ENCODE measurements at places on chromosomes 4 and X.
A peak's percentile ranks its signal among the peaks of the same experiment; 100 is the strongest.

GRCh38 chrX:784829-785228 lies 154.2 kb downstream of the SHOX start:
- no peak for DNase-seq

DNA sequence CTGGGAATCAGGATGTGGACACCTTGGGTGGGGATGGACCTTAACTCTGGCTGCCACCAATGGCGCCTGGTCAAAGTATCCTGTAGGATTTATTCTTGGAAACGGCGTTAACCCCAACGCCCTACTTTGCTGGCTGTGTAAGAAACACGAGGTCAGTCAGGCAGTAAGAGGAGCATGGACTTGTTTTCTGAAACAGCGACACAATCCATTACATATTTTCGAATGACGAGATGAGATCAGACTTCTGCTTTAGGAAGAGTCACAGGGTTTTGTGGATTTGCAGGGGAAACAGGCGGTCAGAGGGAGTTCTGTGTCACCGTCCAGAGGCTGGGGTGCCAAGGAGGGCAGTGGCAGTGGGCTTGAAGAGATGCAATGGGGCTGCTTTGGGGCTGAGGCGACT lies 92.2 kb downstream of the TBL1X start:
- DNase-seq, result no peak

- DNase-seq, result no peak
Measured at GRCh38 chr4:141668200-141668910, 32.0 kb downstream of the IL15 start.

- no peak for DNase-seq
Measured at GRCh38 chrX:143047511-143047910, 21.8 kb downstream of the SPANXN4 start.

DNA sequence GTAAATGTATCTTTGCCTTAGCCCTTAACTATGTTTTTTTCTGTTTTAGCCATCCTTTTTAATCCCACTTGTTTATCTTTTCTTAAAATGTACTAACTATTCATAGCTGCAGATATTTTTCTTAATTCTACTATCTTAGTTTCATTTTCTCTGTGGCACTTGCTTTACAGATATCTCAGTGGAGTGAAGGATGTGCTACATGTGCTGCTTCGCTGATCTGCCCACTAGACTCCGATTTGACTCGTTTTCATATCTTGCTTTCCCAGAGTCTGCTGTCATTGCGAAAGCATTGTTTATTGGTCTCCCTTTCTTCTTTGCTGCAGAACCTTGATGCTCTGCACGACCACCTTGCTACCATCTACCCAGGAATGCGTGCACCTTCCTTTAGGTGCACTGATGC lies 30.6 kb downstream of the GUCY1B1 start:
- DNase-seq, result no peak

- no peak for DNase-seq
Measured at GRCh38 chr4:1613099-1613495, 71.0 kb downstream of the FAM53A start.

DNA sequence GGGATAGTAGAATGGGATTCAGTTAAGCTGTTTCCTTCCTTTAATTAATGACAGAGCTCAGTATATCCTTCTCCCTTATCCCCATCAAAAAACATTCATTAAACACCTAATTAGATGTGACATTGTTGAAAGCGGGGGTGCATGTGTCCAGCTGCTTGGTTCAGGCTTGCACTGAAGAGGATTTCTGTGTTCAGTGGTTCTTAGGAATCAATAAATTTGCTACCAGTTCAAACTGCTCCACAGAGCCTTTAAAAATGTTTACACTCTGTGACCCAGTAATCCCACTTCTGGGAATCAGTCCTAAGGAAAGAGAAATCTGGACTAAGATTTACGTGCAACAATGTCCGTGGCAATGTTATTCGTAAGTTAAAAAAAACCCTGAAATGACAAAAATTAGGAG lies 7.2 kb upstream of the TMEM255A start:
- DNase-seq, result no peak

DNA sequence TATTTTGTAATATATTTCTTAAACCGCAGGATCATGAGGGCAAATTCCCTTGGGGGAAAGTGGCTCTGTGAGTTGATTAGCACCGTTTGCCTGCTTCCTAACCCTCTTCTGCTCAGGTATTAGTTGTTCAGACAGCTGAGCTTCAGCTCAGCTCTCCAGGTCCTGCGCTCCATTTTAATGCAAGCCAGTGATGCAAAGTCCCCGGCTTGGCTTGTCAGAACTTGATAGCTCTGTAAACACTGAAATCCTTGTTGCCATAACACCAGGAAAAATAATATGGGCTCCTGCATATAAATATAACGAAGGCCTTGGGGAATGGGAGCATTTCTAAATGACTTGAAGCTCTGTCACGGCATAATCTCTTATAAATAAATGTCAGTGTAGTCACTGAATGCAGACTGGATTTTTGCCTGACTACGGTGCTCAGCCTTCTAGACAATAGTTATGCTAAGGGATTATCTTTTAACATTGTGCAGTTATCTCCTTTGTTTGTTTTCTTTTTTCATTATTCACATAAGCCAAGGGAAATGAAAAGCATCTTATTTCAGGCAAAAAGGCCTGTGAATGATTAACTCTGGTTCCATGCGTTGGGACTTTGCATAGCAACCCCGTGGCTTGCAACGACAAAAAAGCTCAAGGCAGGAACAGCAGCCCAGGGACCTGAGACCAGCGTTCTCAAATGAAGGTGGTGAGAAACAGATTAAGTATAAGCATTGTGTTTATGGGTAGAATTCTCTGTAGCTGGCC lies 253.2 kb downstream of the SPRY1 start:
- DNase-seq, result peak; percentile 66

DNA sequence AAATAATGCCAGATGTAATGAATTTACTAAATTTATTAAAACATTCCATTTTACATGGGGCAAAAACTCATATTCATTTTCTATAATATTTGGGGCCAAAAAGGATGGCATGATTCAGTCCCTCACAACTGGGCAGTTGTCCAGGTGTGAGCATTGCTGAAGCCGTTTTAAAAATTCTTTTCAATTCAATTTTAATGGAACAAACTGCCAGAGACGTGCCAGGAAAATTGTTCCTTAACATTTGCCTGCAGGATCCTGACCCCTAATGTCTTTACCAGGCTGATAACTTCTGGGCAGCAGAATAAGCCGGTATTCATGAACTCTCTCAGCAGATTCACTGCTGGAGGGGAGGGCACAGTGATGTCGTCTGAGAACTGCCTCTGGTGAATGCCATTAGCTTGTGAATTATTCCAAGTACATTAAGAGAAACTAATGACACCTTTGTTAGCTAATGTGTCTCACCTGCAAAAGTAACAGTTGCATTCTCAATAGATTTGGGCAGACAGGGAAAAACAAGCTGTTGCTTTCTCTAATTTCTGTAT lies 1445.1 kb upstream of the TENM3 start:
- no peak for DNase-seq

GRCh38 chr4:111480510-111480909 lies 664.7 kb upstream of the FAM241A start:
- DNase-seq, result no peak

DNA sequence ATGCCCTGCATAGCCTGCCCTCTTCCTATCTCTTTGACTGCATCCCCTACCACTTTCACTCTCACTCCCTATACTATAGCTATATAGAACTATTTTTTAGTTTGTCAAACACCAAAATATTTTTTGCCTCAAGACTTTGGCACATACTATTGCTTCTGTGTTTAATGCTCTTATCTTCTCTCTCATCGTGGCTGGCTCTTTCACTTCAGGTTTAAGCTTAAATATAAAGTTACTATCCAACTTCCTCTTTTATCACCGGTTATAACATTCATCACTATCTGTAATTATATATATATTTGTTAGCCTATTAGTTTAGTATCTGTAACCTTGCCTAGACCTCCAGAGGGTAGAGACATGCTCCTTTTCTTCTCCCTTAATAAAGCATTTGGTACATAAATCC lies 11.5 kb upstream of the HMGB2 start:
- no peak for DNase-seq

DNA sequence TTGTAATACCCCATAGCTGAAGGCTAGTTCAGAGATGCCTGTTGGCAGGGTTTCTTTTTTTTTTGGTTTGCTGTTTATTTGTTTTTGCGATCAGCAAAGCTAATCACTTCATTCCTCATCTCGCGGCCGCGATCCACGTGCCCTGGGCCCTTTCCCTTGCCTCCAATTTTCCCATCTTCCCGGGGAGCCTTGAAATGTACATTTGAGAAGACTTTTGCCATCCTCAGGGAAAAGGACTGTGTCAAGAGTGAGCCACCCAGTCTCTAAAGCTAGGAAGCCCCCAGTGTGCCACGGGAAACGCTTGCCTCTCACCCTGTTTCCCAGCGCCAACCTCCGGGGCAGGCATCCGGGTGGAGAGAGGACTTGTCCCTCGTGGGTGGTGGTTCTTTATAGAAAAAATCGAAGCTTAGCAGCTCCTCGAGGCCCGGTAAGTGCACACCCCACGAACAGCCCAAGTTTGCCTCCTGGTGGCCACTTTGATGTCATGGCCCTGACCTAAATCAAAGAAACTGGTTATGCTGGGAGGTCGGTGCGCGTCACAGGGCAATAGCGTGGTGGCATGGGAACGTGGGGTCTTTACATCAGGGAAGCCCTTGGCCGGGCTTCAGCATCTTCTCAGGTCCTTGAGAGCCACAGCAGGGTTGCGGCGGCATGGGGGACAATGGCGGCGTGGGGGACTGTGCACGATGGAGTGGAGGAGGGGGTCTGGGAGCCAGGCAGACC lies 42.0 kb downstream of the MAP7D3 start:
- DNase-seq, result no peak

DNA sequence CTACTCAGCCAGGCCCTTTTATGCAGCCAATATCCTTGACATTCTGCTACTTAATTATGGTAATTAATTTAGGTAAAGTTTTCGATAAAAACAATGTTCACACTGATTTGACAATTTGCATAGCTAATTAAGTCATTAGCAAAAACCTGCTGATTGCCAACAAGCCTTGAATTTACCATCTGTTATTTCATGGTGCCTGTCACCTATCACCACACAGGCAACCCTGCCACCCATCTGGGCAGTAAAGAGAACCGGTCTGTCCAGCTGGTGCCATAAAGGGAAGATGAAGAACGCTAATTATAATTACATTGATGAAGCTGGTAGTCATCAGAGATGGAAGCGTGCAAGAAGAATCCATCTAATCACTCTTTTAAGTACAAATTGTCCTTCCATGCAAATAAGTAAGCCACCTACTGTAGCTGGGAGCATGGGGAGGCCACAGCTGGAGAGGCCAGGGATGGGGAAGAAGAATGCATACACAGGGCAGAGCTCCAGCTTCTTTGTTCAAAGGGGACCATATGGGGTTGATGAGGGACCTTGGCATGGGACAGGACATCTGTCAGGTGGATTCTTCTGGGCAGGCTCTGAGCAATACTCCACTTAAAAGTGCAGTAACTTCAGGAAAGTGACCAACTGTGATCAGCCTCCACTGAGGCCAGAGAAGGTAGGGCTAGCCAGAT lies 277.3 kb upstream of the TAPT1 start:
- no peak for DNase-seq

- no peak for DNase-seq
Measured at GRCh38 chr4:41989994-41990364, 351 bp upstream of the SLC30A9 start.

DNA sequence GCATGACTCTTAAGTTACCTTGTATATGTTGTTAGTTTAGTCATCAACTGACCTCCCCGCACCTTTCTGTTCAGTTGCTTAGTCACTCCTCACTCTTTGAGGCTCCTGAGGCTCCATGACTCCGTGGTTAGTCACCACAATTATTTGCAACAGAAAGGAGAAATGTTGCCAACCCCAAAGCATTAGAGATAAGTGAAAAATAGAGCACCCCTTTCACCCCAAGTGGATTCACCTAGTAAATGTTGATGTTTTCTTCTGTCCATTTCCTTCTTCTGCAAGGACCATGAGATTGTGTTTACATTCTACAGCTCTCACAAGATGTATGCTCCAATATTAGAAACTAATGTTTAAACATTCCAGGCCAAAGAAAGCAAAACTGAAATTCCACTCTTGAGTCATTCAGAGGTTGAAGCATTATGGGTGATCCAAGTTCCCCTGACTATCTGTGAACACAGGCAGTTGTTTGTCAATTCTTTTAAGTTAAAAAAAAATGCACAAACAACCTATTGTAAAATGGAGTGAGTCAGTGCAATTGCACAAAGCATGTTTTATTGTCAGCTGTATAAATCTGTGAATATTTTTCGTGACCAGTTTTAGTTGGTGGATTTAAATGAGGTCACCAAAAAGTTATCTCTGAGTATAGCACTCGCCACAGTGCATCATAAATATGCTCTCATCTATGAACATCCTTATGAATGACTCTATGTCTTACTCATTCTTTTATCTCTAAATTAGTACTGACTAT lies 552.4 kb upstream of the MAGEB2 start:
- DNase-seq, result no peak

DNA sequence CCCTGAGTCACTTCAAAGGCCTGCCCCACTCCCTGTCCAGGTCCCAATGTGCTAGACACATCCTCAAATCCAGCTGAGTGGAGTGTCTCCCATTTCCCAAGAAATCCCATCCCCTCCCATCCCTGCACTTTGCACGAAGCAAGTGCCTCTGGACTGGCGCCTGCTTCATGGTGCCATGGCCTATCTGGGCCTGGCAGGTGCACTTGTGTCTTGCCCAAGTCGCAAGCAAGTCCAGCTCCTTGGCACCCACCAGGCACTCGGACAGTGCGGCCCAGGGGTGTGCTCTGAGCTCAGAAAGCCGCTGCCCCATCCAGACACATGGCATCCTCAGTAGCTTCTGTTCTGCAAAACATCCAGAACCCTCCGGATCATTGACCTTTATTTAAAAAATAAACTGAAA lies 97.4 kb downstream of the DCTD start:
- DNase-seq, result no peak

- DNase-seq, result no peak
Measured at GRCh38 chr4:6500481-6501140, 28.2 kb upstream of the PPP2R2C start.

GRCh38 chr4:150149381-150149780 lies 71.1 kb downstream of the DCLK2 start:
- no peak for DNase-seq

- no peak for DNase-seq
Measured at GRCh38 chr4:76386566-76387305, 34.2 kb downstream of the CCDC158 start.

- DNase-seq, result no peak
Measured at GRCh38 chr4:6194458-6195195, 5.7 kb downstream of the JAKMIP1 start.

- no peak for DNase-seq
Measured at GRCh38 chr4:71141125-71141524, 147.7 kb downstream of the DCK start.

DNA sequence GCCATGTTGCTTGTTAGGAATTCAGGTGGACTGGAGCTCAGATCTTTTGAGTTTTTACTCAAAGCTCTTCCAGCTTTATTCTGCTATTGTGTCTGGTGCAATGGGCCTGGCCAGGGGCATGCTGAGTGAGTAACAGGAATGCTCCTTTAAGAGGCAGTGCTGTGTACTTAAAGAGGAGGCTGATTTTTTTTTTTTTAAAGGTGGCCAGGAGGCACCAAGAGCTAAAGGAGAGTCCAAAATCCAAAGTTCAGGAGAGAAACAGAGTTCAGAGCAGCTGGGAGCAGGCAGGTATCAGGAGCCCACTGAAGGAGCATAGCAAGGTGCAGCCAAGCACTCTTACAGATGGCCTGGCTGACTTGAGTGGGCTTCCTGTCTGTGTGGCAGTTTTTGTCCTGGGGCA lies 178.7 kb downstream of the FMR1NB start:
- no peak for DNase-seq

- no peak for DNase-seq
Measured at GRCh38 chrX:153831429-153832150, 1.2 kb upstream of the PDZD4 start.

GRCh38 chr4:85488416-85488815 lies 13.5 kb downstream of the ARHGAP24 start:
- no peak for DNase-seq
